ENCODE measurements at places on chromosomes 12 and 14. TPM values are rescaled to one million over a fixed set of nuclear protein-coding genes. Genes with fewer than 3 reads are reported as not detected.

DNA sequence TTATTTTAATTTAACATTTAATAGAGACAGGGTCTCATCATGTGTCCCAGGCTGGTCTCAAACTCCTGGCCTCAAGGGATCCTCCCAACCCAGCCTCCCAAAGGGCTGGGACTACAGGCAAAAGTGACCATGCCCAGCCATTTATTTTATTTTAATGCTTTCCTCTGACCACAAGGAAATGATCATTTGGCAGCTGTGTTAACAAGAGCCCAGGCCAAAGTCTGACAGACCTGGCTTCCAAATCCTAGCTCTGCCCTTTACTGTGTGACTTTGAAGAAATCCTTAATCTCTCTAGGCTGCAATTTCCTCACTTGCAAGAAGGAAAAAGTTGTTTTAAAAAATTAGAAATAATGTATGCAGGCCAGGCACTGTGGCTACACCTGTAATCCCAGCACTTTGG is 16.7 kb upstream of the GCH1 start:
- DNase-seq: no peak

DNA sequence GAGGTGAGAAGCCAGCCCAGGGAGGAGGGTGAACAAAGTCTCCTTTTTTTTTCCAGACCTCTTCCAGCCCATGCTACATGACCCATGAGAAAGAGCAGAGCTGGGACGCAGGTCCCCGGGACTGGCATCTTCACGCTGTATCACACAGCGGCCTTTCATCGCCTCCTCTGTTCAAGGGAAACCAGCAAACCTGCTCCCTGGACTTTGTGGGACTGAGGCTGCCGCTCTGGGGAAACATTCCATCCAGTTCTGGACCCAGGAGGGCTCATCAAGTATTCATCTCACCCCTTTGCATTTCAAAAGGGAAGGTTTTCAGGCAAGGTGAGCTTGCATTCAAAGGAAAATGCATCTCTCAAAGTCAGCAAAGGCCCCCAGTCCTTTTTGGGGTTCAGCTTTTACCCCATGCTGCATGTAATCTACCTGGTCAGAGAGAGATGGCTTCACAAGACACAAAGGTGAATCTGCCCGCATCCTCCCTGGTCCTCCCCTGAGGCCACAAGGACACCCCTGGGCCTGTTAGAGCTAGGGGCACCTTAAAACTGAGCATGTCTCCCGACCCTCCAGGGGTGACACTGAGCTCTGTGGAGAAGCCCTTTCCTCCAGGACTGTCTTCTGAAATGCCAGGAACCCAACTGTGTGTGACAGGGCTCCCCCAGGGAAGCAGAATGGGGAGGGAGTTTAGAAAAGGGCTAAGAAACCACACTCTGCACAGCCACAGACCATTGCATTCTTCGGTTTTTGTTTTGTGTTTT is 21.2 kb upstream of the MEG3 start:
- no peak for DNase-seq

DNA sequence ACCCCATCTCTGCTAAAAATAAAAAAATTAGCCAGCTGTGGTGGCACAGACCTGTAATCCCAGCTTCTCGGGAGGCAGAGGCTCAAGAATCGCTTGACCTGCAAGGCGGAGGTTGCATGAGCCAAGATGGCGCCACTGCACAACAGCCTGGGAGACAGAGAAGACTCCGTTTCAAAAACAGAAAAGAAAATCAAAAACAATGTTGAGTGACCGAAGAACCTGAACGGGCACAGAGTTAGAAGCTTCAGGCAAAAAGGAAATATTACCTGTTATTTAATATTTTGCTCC is 3.5 kb downstream of the GLT1D1 start:
- DNase-seq: no peak

- DNase-seq: peak; percentile 4
Measured at GRCh38 chr14:90551733-90552464, 155.1 kb downstream of the CALM1 start.

GRCh38 chr12:88665071-88665470 is 84.8 kb upstream of the KITLG start:
- peak; percentile 46 for DNase-seq

DNA sequence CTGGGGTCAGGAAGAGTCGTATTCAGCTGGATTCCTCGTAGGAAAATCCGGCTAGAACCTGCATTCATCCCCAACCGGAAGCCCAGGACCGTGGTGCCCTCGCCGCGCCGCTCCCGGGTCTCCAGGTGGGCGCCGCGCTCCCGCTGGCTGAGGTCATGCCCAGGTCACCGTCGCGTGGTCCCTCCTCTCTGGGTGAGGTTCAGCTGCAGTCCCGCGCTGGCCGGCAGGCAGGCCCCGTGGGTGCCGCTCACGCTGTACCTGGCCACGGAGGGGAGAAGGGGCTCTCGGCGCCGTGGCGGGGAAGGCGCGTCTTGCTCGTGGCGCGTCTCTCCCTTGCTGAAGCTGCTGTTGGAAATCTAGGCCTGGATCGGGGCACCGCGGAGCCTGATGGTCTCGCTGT is 44.5 kb downstream of the LRTM2 start:
- DNase-seq: no peak

DNA sequence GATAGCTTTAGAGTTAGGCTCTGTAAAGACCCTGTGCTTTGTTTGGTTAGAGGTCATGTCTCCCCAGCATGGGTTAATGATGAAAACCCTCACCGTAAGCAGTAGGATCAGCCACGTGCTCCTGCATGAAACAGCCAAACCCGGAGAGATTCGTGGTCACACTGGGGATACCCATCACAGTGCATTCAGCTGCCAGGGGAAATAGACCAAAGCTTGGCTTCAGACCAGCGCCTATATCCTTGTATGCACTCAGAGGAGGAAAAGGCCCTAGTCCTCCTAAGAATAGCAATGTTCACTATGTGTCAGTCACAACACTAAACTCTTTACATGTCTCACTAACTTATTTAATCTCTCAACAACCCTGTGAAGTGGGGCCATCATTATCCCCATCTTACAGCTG is 16.3 kb downstream of the SPX start:
- DNase-seq: no peak

The OTOGL gene
- total RNA-seq: 0.17 TPM

The LPAR5 gene
- 0.14 TPM for total RNA-seq

The OVCH1 gene
- total RNA-seq: 0.67 TPM

The TSHR gene
- total RNA-seq: not detected

The NCKAP5L gene
- 27.2 TPM for total RNA-seq

The IFI27L2 gene
- 68.0 TPM for total RNA-seq

The PAWR gene
- total RNA-seq: 179 TPM
